Breast epithelium (tissue), 4 donors: ENCODE measurements at places on chromosomes 12 and 14. TPM values are rescaled to one million over a fixed set of nuclear protein-coding genes. Genes with fewer than 3 reads are reported as not detected.

The SCN8A gene
- 1.6 TPM for total RNA-seq

GRCh38 chr14:20706657-20707355 is 18.2 kb downstream of the ANG start:
- DNase-seq: no peak
- H3K4me3 ChIP-seq: no peak overlapping the region
- no peaks in the 10 kb centered on the region for H3K4me1 ChIP-seq
- peak overlapping the region; percentile 65 for H3K27ac ChIP-seq

DNA sequence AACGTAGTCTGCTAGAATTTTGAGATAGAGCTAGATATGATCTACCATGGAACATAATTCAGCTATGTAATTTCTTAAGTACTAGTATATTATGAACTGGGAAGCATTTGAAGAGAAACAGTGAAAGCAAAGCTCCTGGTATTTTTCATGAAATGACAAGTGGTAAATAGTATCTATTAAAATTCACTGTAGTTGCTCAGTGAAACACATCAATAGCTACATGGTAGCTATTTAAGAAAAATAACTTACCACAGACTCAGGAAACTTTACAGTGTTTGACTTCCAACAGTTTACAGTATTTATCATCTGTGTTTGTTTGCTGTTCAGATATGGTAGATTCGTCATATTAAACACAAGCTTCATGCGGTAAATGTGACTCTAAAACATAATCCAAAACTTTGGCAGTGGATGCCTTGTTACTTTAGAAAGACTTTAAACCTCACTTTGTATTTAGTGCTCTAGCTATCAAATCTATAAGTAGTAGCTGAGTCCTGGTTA is 25.2 kb downstream of the WNK1 start:
- H3K36me3 ChIP-seq: no peaks in the 10 kb centered on the region
- no peaks in the 10 kb centered on the region for H3K27me3 ChIP-seq
- H3K4me1 ChIP-seq: peaks cover 2% of the 10 kb centered on the region
- no peak overlapping the region for H3K4me3 ChIP-seq

DNA sequence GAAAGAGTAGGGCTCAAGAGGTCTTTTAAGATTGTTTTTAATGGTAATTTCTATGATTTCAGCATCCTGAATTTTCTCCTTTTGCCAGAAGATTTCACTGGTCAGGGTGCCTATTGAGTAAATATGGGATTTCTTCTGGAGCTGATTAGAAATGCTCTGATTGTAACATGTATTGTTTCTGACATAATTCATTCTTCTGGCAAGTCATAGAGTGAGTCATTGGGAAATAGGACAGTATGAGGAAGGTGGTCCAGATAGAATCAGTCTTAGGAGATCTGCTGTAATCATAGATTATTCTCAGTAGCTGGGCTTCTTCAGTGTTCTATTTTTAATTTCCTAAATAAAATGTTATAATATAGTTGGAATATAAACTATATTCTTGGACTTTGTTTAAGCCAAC is 182.0 kb upstream of the NAV3 start:
- H3K4me1 ChIP-seq: no peaks in the 10 kb centered on the region
- no peaks in the 10 kb centered on the region for H3K36me3 ChIP-seq
- DNase-seq: no peak
- H3K4me3 ChIP-seq: no peak overlapping the region
- no peaks in the 10 kb centered on the region for H3K27me3 ChIP-seq
- no peak overlapping the region for H3K27ac ChIP-seq

GRCh38 chr12:62683776-62684569 is 217.3 kb downstream of the MON2 start:
- H3K4me1 ChIP-seq: no peaks in the 10 kb centered on the region
- DNase-seq: no peak
- no peak overlapping the region for H3K4me3 ChIP-seq
- H3K27ac ChIP-seq: peak overlapping the region; percentile 84
- no peaks in the 10 kb centered on the region for H3K27me3 ChIP-seq

DNA sequence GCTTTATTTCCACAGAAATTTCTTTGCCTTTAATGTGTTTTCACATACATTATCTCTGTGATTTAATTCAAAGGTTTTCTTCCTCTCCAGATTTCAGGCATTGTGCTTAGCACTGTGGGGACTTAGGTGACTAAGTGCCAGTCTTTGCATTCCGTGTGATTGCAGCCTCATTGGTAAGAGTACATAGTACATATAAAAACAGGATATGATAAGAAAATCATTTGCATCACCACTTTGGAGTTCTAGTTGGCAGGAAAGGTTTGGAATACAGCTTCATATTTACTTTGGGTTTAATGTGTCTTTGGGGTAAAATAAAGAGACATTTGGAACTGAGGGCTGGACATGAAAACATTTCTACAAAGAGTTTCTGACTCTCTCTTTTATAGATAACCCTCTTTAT is 37.8 kb upstream of the C12orf75 start:
- no peak for DNase-seq
- H3K27me3 ChIP-seq: no peaks in the 10 kb centered on the region
- no peaks in the 10 kb centered on the region for H3K36me3 ChIP-seq
- H3K27ac ChIP-seq: no peak overlapping the region
- no peaks in the 10 kb centered on the region for H3K4me1 ChIP-seq

- H3K36me3 ChIP-seq: no peaks in the 10 kb centered on the region
- no peaks in the 10 kb centered on the region for H3K4me1 ChIP-seq
- no peak for DNase-seq
- H3K27ac ChIP-seq: no peak overlapping the region
These were observed 41.4 kb downstream of the FBXL14 start for GRCh38 chr12:1552911-1553491.

GRCh38 chr12:66269757-66270383 is 32.4 kb upstream of the HELB start:
- DNase-seq: no peak
- H3K4me3 ChIP-seq: no peak overlapping the region
- H3K36me3 ChIP-seq: no peaks in the 10 kb centered on the region
- no peaks in the 10 kb centered on the region for H3K27me3 ChIP-seq

DNA sequence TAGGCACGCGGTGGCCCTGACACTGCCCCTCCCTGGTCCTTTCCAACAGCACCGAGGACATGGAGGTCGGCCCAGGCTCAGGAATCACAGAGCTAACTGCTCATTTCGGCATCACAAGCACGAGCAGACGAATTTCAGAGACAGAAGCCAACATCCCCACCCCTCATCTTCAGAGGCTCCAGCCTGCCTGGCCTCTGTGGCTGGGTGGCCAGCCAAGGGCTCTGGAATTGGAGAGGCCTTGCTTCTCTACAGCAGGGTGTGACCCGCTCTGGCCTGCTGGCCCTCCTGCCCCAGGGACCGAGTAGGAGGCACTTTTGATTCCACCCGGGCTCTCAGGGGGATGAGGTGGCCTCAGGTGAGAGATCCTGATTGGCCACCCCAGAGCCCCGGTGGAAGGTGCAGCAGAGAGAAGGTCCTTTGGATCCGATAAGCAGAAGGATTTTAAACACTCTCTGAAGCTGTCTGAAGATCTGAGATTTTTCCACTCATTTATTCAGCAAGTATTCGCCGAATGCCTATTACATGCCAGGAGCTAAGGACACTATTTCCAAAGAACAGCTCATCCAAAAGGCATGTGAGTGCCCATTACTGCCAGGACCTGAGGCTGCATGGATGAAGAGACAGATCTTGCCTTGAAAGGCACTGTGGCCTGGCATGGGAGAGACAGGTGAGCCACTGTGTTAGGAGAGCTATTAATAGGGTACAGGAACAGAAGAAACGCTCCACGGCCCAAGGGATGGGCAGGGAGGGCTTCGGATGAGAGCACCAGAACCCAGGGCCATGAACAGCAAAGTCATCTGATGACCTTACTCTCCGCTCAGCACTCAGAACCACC is 10.2 kb downstream of the BAG5 start:
- peak overlapping the region; percentile 97 for H3K27ac ChIP-seq
- H3K27me3 ChIP-seq: no peaks in the 10 kb centered on the region
- H3K4me1 ChIP-seq: peaks cover 25% of the 10 kb centered on the region
- H3K36me3 ChIP-seq: no peaks in the 10 kb centered on the region
- H3K4me3 ChIP-seq: peak overlapping the region; percentile 49

The HIF1A gene
- total RNA-seq: 104 TPM
